Mesangial cell (primary cell): ENCODE measurements at places on chromosomes 1 and 21. TPM values are rescaled to one million over a fixed set of nuclear protein-coding genes. Genes with fewer than 3 reads are reported as not detected.

The ACOT11 gene
- total RNA-seq, result 0.98 and 2.7 TPM in 2 replicates

The NFASC gene
- not detected in 2 replicates for total RNA-seq

The ANGPTL3 gene
- not detected in 2 replicates for total RNA-seq

The ZNF695 gene
- total RNA-seq, result 0.76 and 8.6 TPM in 2 replicates

The CCDC181 gene
- total RNA-seq, result 0.38 and 0.65 TPM in 2 replicates

The TSPEAR gene
- total RNA-seq, result not detected in 2 replicates

The GNAT2 gene
- total RNA-seq, result 0.16 TPM in 1 of 2 replicates, not detected in the other
